ENCODE measurements at places on chromosomes 4 and X.

DNA sequence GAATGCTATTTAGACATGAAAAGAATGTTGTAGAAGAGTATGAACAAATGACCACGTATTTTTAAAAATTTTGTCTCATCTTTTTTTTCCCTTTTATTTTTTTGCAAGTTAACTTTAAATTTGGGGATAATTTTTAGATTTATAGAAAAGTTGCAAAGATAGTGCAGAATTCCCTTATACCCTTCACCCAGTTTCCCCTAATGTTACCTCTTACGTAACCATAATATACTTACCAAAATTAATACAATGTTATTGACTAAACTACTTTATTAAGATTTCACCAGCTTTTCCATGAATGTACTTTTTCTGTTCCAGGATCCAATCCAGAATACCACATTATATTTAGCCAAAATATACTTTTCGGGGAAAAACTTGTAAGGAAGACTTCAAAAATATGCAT lies 12.3 kb downstream of the CHRNA9 start:
- no peak for DNase-seq

- DNase-seq, result no peak
Observed at GRCh38 chrX:40878766-40879165, 143.4 kb upstream of the MED14 start.

DNA sequence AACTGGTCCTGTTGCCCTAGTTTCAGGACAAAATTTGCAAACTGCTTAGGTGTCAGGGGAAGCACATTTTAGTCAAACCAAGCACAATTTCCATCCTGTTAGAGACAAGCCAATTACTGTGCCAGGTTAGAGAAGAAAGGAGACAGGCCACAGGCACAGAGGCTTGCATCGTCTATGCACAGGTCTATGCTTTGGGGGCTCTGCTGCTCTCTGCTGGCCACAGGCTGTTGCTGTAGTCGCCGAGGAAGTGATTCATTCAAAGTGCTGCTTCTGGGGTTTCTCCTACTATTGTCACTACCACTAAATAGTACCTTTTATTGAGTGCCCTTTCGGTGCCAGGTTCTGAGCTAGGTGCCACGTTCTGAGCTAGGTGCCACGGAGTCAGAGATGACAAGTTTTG lies 45.5 kb downstream of the VGLL1 start:
- peak; percentile 56 for DNase-seq

DNA sequence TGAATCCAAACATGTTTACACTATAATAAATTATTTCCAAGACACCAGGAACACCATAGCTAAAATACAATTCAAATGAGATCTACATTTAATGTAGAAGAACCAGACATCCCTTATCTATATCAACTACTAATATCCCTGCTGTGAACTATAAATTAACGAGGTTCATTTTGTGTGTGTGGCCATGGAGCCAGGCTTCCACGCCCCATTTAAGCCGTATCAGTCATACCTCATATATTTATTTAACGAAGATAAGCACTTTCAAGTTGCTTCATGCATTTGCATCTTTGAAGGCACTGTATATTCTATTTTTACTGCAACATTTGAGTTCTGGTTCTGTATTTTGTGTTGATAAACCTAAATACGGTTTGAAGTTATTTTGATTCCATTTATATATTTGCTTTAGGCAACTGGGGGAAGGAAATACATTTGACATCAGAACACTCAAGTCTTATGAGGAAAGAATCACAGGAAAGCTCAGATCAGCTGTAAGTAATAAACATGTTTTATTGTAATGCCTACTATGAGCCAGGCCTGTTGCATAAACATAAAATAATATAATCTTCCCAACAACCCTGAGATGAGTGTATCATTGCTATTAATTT lies 45.1 kb upstream of the WDR17 start:
- DNase-seq, result no peak

GRCh38 chr4:78747475-78747922 lies 28.7 kb upstream of the BMP2K start:
- peak; percentile 52 for DNase-seq

GRCh38 chr4:2671267-2671895 lies 84.8 kb downstream of the TNIP2 start:
- no peak for DNase-seq

DNA sequence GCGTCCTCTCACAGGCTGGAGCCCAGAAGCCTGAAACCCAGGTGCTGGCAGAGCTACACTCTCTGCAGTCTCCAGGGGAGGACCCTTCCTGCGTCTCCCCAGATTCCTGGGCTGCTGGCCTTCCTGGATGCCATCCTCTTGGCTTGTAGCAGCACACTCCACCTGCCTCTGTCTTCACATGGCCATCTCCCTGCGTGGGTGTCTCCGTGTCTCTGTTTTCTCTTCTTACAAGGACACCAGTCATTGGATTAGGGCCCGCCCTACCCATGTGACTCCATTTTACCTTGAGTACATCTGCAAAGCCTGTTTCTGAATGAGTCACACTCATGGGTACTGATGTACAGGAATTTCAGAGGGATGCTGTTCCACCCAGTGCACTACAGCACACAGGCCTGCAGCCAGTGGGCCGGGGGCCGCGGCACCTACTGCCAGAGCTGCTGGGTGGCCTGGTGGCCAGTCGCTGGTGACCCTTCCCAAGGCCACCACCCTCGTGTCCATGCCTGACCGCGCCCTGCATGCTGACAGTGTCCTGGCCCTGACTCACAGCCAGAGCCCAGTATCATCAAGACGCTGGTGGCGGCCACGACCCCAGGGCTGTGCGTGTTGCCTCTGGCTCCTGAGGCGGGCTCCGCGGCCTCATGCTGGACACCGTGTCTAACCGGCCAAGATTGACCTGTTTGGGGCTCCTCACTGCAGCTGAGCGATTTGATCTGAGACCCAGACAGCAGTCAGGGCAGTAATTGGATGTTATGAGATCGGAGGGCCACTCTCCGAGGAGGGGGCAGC lies 63.6 kb upstream of the NKX1-1 start:
- DNase-seq, result no peak

GRCh38 chr4:107951551-107951950 lies 20.2 kb downstream of the CYP2U1 start:
- DNase-seq, result no peak

GRCh38 chrX:97529536-97530200 lies 646.0 kb downstream of the RPA4 start:
- DNase-seq, result peak; percentile 90

GRCh38 chr4:129641179-129641578 lies 545.2 kb downstream of the C4orf33 start:
- peak; percentile 68 for DNase-seq

GRCh38 chrX:118614150-118614549 lies 113.3 kb upstream of the IL13RA1 start:
- no peak for DNase-seq

- DNase-seq, result peak; percentile 88
Observed at GRCh38 chrX:48475774-48476577, at the start of gene FTSJ1. FTSJ1 (plus strand) TSS chrX:48476199; CDS start chrX:48478048, 1,849 bp downstream.

DNA sequence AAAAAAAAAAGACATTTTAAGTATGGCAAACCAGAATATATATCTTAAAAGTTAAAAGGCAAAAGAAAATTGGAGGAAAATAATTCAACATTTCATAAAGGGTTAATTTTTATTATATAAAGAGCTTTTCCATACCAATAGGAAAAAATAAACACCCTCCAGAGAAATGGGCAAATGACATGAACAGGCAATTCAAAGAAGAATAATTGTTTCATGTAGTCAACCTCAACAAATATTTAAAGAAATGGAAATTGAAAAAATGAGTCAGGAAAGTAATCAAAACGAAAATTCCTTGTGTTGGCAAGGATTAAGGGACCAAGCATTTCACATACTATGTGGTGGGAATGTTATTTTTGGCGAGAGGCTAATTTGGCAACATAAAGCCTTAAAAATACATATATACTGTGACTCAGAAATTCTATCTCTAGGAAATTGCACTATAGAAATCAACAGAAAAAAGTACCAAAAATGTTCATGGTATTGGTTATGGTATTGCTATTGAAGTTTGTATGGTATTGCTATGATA lies 87.6 kb downstream of the HAUS3 start:
- DNase-seq, result no peak

- DNase-seq, result no peak
Observed at GRCh38 chr4:111045992-111046391, 423.1 kb upstream of the PITX2 start.

GRCh38 chr4:127631420-127631819 lies 1.3 kb upstream of the INTU start:
- DNase-seq, result peak; percentile 6

- no peak for DNase-seq
Observed at GRCh38 chr4:165364452-165365080, 14.2 kb upstream of the CPE start.

DNA sequence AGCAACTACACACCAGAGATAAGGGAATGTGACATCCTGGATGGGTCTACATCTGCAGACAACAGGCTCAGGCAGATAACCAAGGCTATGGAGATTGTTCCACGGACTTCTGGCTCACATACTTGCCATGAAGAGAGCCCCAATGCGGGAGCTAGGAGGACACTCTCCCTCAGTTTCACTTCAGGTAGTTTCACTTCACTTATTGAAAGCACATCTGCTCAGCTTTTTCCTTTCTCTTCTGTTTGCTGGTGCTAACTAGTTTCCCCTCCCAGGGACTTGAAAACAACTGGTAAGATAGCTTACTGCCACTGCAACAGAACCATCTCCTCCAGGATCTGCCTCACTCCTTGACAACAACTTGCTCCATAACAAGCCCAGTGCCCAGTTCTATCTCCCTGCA lies 1.4 kb upstream of the CT47C1 start:
- DNase-seq, result no peak

- DNase-seq, result no peak
Observed at GRCh38 chr4:8897251-8898167, 25.9 kb upstream of the HMX1 start.

GRCh38 chr4:18213576-18214198 lies 192.1 kb upstream of the LCORL start:
- no peak for DNase-seq

GRCh38 chr4:105472871-105473323 lies 965 bp downstream of the PPA2 start:
- peak; percentile 54 for DNase-seq

DNA sequence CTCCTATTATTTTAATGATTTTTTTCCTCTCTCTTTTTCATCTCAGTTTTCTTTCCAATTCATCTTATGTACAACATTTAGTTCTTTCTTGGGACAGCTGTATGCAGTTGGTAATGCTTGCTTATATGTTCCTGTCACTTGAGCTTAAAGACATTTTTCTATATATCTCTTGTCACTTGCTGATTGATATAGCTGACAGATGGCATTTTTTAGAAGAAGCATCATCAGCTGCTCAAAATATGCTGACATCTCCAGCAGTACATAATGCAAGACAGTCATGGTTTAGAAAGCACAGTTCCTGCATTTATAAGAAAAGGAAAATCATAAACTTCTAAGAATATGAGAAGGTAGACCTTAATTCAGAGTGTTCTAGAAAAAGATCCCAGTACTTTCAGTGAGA lies 56.5 kb downstream of the DCAF8L1 start:
- no peak for DNase-seq

GRCh38 chr4:39978904-39979303 lies 1.2 kb upstream of the PDS5A start:
- DNase-seq, result no peak

GRCh38 chr4:41172786-41173185 lies 41.6 kb downstream of the APBB2 start:
- DNase-seq, result no peak

GRCh38 chr4:1961563-1961962 lies 47.2 kb downstream of the NELFA start:
- DNase-seq, result no peak

DNA sequence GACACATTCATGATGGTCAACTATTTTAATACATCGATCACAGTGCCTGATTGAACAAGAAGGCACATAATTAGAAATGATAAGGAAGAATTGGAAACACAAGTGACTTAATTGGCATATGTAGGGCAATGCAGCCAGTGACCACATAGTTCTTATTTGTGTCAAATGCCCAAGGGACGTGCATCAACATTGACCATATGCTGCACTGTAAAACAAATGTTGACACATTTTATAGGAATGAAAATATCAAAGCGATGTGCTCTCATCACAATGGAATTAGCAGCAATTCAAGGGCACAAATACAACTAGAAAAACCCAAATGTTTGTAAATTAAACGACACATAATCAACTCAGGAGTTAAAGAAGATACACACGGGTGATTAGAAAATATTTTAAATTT lies 948.3 kb upstream of the PRKX start:
- DNase-seq, result no peak

- DNase-seq, result no peak
Observed at GRCh38 chr4:2172161-2172560, 69.8 kb downstream of the HAUS3 start.

DNA sequence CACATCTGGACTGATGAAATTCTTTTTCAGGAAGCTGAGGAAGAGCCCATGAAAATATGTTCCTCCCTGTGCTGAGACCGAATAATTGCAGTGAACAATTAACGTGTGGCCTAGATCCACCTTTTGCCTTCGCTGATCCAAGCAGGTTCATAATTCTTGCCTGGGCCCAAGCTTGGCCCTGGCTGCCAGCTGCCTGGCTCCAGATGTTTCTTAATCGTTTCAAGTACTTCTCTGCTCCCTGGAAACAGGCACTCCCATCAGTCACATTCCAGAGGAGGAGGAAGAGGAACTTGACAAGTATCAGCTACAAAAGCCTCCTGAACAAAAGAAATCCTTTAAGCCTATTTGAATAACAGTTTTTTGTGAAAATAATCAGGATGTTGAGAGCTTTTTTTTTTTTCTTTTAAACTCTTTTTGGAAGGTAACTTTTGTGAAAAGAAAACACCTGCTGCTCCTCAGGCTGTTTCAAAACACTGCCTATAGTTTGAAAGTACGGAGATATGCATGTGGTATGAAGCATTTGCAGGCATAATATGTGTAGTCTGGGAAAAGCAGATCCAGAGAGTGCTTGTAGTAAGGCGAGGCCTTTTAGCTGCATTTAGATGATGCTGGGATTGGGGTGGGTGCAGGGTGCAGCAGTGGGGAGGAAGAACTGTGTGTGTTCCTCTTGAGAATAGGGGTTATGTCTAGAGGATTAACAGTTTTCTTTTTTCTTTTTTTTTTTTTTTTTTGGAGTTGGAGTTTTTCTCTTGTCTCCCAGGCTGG lies 154.4 kb downstream of the PTTG2 start:
- peak; percentile 21 for DNase-seq

DNA sequence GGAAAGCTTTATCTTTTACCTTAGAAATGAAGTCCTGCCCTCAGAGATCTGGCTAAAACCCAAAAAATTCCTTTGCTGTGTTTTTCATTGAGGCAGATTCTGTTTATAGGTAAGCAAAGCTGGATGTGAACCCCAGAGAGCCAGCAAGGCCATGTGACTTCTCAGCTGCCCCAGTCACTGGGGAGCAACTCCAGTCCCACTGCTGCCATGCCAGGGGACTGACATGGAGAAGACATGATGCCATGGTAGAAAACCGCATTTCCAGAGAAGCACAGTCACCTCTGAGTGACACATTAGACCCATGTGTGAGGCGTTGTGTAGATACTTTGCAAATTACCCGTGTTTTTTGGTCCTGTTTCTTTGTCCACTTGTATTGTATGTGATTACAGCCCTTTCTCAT lies 45.4 kb downstream of the PTTG2 start:
- no peak for DNase-seq

GRCh38 chr4:174241162-174241561 lies 42.3 kb downstream of the FBXO8 start:
- no peak for DNase-seq

- DNase-seq, result no peak
Observed at GRCh38 chr4:141458501-141458900, 177.9 kb upstream of the IL15 start.

Data from lung microvascular endothelial cell (primary cell).